DMS79 treated with DMSO at 0.1 percent for 48 hours (cell line): ENCODE measurements at places on chromosomes 5 and 9.

DNA sequence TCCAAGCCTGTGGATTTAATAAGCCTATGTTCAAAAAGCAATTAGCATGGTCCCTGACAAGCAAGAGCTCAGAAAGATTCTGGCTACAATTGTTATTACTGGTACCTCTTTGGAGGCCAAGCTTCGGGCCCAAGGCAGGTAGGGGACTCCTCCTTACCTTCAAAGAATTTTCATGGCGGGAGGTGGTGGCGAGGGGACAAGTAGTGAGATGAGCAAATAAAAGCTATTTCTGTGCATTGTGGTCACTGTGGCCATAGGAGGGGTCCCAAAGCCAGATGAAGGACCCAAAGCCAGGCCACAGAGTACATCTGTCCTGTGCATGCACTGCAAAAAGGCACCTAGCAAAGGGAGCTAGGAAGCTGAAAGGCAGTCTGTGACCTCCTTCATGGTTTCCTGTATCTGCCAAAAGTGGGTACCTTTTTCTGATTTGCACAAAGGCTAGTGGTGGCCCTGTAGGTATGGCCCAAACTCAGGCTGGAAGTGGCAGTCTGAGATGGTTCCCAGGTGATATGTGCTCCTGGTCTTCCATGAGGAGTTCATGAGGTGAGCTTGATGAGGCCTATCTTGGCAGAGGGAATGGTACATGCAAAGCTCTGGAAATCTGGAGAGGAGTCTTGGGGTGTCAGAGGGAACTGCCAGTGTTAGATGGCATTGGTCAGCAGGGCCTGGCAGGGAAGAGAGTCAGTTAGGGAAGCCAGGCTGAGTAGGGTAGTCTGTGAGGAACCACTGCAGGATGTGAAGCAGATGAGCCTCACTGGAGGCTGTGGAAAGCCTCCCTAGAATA lies 3.3 kb upstream of the CXXC5 start:
- no peak for DNase-seq

GRCh38 chr9:38145526-38146053 lies 76.6 kb upstream of the SHB start:
- no peak for DNase-seq

- DNase-seq: no peak
These were observed 202.9 kb downstream of the SGCD start for GRCh38 chr5:156529892-156530291.

DNA sequence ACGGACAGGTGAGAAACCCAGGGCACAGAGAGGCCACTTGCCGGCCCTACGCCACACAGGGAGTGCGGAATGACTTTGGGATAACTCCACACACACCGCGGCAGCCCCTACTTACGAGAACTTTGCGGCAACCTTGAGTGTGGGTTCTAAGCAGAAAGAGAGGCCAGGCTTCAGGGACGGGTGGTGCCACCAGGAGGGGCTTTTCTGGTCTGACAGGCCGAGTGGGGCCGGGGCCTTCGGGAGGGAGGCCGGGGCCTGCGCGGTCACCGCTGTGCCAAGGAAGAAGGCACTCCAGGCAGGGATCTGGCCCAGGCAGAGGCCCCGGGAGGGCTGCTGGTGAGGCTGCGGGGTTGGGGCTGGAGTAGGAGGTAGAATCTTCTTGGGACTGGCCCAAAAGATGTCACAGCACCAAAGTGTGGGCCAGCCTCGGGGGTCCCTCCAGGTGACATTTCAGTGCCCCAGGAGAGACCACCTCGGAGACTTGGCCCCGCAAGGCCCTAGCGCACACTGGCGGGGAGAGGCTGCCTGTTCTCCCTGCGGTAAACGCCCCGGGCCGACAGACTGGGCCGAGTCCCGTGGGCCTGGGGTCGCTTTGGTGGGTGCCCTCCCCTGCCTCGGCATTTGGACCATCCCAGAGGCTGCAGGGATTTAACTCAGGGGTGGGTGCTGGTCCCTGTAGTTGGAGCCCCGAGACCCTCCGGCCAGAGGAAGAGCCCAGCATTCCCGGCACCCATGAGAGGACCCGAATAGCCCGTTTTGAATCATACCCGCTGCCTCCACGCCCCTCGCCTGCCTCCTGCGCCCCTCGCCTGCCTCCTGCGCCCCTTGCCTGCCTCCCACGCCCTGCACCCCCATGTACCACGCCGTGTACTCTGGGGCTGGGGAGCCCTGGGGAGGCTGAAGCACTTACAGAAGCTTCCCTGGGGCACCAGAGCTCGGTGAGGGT lies 9.0 kb upstream of the RNU6ATAC start:
- DNase-seq: no peak

DNA sequence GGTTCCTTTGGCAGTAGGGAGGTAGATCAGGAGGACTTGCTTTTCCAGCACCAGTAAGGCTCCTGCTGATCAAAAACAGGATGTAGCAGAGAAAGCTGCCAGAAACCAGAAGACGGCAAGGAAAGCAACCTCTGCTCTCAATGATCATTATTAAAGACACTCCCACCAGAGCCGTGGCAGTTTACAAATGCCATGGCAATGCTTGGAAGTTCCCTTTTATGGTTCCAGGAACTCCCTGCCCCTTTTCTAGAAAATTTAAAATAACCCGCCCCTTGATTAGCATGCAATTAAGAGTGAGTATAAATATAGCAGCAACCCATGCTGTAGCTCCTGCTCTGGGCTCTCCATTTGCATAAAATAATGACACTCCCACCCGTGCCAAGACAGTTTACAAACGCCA lies 16.1 kb downstream of the EQTN start:
- DNase-seq: no peak
